ENCODE measurements at places on chromosomes 3 and 15. TPM values are rescaled to one million over a fixed set of nuclear protein-coding genes. Genes with fewer than 3 reads are reported as not detected.

Gene GOLGA6A
- total RNA-seq, result 0.13 TPM

Gene CAMK2N2
- not detected for total RNA-seq

Gene NEIL1
- 5.0 TPM for total RNA-seq

Gene PLS1
- total RNA-seq, result 0.26 TPM

Gene TBCCD1
- 23.3 TPM for total RNA-seq

Gene RARB
- total RNA-seq, result 13.4 TPM
